ENCODE measurements at places on chromosomes 5 and 9. TPM values are rescaled to one million over a fixed set of nuclear protein-coding genes. Genes with fewer than 3 reads are reported as not detected.

Gene GFI1B
- 4.3 TPM for total RNA-seq

DNA sequence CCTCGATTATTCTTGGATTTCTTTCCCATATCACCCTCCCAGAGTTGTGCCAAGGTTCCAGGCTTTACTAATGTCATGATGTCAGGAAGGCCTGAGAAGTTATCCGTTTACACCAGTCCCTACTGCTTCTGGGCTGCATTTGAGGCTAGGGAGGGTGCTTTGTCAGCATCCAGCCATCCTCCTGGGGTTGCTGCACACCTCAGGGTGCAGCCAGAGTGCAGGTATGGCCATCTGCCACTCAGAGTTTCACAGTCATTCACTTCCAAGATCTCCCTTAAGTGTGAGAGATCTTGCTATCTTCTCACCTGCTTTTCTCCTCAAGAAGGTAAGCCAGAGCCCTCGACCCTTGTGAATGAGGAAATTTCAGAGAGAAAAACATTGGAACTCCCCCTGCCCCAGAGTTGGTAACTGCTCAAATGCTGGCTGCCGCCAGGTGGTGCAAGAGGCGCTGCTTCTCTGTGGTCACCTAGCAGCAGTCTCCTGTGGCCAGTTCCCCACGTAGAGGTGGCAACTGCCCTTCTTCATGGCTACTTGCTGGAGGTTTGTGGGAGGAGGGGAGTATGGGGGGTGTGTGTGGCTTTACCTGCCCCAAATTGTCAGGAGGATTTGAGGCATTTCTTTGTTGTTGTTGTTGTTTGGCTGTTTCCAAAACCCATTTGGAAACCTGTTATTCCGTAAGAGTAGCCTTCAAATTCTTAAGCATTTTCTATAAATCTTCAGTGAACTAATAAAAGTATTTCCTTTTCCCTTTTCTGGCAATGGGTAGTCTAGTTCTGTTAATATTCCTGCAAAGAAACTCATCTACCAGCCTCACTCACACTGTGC, 259.6 kb upstream of the DMRT1 start:
- no peaks in the 10 kb centered on the region for H3K36me3 ChIP-seq
- H3K4me3 ChIP-seq, result no peak overlapping the region
- H3K4me1 ChIP-seq, result no peaks in the 10 kb centered on the region
- DNase-seq, result no peak
- no peaks in the 10 kb centered on the region for H3K27me3 ChIP-seq

Gene POU4F3
- total RNA-seq, result not detected

DNA sequence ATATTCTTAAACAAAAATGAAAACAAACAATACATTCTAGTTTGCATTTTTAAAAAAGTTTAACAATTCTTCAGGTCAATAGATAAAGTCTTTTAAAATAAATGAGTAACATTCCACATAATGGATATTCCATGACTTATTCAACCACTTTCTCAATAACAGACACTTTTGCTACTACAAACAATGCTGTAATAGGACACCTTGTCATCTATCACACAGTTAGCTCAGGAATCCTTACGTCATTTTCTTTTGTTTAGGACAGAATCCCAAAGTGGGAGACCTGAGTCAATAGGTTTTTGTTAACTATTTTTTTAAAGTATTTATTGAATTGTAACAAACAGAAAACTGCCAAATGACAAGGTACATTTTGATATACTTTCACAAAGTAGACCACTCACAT, 72.5 kb downstream of the CEP120 start:
- H3K36me3 ChIP-seq, result no peaks in the 10 kb centered on the region
- DNase-seq, result no peak
- H3K27me3 ChIP-seq, result no peaks in the 10 kb centered on the region

Gene CYLC2
- total RNA-seq, result 20.5 TPM

Gene TTC33
- 14.7 TPM for total RNA-seq

Gene IRGM
- 2.7 TPM for total RNA-seq

Gene DDX4
- total RNA-seq, result 116 TPM

DNA sequence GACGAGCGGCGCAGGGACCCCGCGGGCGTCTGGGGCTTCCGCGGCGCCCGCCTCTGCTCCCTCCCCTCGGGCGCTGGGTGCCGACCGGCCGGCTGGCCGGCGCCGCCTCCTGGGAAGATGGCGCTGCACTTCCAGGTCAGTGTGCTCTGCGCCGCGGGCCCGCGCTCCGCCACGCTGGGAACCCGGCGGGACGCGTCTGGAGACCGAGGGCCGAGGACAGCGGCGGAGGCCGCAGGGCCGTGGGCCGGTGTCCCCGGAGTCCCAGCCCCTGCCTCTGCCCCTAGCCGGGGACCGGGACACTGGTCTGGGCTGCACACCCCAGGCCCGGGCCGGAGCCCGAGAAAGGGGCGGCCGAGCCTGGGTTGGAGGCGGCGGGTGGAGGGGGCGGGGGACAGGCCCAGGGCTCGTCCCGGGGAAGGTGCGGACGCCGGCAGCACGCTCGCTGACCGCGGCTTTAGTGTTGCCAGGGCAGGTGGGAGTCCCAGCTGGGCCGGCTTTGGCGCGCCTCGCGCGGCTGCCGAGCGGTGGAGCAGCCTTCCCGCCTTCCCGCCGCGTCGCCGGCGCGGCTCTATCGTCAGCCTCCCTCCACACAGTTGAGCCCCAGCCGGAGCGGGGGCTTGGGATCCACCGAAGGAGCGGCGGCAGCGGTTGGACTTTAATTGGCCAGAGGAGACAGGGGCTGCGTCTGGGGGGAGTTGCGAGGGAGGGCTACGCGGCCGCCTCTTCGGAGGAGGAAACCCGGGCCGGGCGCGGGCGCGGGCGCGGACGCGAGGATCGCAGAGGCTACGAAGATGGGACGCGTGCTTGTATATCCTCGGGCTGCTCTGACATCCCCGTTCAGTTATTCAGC, at the start of gene RANBP17:
RANBP17 (plus strand) TSS at position 102 of the 850 bp plus-strand sequence.
- peak within 1 kb of the TSS; percentile 66 for H3K4me3 ChIP-seq
- no peaks in the 10 kb centered on the region for H3K36me3 ChIP-seq
- H3K27ac ChIP-seq, result peak within 1 kb of the TSS; percentile 81
- H3K27me3 ChIP-seq, result no peaks in the 10 kb centered on the region
- no peaks in the 10 kb centered on the region for H3K4me1 ChIP-seq
- DNase-seq, result peak; percentile 55

- peaks cover 8% of the 10 kb centered on the region for H3K4me1 ChIP-seq
- no peak for DNase-seq
- H3K36me3 ChIP-seq, result no peaks in the 10 kb centered on the region
Observed at GRCh38 chr5:147455822-147456450, 53.9 kb downstream of the DPYSL3 start.

- no peaks in the 10 kb centered on the region for H3K27me3 ChIP-seq
- no peak overlapping the region for H3K27ac ChIP-seq
- no peaks in the 10 kb centered on the region for H3K36me3 ChIP-seq
- no peak for DNase-seq
- no peak overlapping the region for H3K4me3 ChIP-seq
- H3K4me1 ChIP-seq, result peaks cover 50% of the 10 kb centered on the region
Observed at GRCh38 chr9:36451949-36452348, 51.9 kb upstream of the RNF38 start.

DNA sequence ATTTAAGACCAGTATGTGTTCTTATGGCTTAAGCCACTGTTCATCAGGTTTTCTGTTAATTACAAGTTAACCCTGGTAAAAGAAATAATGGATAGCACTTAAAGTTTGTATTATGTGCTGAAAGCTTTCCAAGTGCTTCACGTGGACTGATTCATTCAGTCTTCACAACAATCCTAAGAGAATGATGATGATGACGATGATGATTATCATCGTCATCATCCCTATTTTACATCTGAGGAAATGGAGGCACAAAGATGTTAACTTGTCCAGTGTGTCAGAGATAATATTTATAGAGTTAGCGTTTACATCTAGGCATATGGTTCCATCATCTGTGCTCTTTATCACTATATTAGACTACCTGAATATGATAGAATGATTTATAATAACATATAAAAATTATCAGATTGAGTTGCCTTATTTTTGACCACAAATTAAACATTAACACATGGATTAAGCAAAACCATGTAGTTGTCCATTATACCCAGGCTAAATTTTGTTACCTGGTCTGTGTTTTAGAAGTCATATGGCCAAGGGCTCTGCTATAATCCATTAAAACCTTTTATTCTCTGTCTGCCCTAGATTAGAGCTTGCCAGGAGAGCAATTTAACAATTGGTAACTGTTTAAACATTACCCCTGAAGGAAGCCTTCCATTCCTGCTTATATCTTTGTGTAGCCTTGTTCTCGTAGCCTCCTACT, 102.3 kb upstream of the MAP3K1 start:
- H3K27me3 ChIP-seq, result no peaks in the 10 kb centered on the region
- peaks cover 12% of the 10 kb centered on the region for H3K4me1 ChIP-seq
- no peak for DNase-seq
- H3K36me3 ChIP-seq, result no peaks in the 10 kb centered on the region
- no peak overlapping the region for H3K27ac ChIP-seq
- H3K4me3 ChIP-seq, result no peak overlapping the region

Gene SPATA6L
- total RNA-seq, result 12.8 TPM

GRCh38 chr9:119839888-119840287, 470.7 kb upstream of the BRINP1 start:
- H3K36me3 ChIP-seq, result no peaks in the 10 kb centered on the region
- peak; percentile 47 for DNase-seq
- H3K4me3 ChIP-seq, result no peak overlapping the region
- H3K4me1 ChIP-seq, result no peaks in the 10 kb centered on the region
- no peak overlapping the region for H3K27ac ChIP-seq

DNA sequence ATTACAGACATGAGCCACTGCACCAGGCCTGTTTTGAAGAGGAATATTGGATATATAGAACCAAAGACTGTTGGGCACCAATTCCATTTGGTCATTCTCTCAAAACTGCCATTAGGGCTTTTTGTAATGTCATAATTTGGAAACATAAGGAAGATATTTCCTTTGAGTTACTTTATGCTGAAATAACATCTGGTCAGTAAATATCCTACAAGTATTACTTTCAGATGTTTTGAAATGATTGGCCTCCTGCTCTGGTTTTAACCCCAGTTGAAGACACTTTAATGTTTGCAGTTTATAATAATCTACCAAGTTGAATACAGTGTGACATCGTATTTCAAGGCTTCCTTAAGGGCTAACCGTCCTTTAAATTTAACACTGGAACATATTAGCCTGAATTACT, 33.6 kb downstream of the LRRTM2 start:
- peaks cover 25% of the 10 kb centered on the region for H3K4me1 ChIP-seq
- no peak for DNase-seq
- H3K27me3 ChIP-seq, result no peaks in the 10 kb centered on the region
- H3K36me3 ChIP-seq, result no peaks in the 10 kb centered on the region

Gene PTGER4
- total RNA-seq, result 10.1 TPM

DNA sequence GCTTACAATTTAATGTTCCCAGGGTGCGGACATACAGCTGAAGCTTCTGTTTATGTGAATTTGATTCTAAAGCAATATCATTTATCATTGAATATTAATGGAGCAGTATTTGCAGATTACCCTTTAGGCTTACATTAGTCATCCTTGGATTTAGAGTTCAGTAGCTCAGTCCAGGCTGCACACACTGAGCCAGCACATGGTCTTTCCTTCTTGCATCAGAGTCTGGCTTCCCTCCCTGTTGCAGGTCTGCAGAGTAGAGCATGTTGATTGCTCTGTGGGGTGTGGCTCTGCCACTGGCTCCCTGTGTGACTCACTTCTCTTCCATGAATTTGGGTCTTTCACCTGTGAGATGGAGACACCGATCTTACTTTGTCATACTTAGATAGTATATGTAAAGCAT, 36.8 kb downstream of the NSG2 start:
- H3K27me3 ChIP-seq, result no peaks in the 10 kb centered on the region
- DNase-seq, result no peak
- H3K27ac ChIP-seq, result no peak overlapping the region
- no peaks in the 10 kb centered on the region for H3K36me3 ChIP-seq
- H3K4me3 ChIP-seq, result no peak overlapping the region

DNA sequence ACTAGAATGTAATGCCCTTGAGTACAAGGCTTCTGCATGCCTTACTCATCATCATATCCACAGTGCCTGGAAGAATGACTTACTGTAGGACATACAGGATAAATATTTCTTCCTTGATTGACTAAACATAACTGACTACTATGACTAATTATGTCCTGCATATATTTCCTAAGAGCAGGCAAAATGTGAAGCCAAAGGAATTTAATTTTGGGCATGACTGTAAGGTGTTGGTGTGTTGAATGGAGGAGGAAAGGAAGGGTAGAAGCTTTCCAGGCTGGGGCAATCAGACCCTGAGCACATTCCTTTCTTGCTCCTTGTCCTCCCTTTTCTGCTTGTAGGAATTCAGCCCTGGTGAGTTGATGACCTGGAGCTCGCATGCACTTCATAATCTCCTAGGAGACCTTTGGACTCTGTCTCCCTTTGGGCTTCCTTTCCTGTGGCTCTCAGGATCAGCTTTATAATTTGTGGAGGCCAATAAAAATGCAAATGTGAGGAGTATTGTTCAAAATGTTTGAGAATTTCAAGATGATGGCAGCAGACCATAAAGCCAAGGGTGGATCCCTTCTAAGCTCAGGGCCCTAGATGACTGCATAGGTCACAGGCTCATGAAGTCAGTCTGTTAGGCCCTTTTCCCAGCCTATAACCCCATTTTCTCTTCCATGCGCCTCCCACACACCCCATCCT, 174.0 kb downstream of the HMHB1 start:
- H3K36me3 ChIP-seq, result no peaks in the 10 kb centered on the region
- H3K4me1 ChIP-seq, result no peaks in the 10 kb centered on the region
- DNase-seq, result no peak
- no peak overlapping the region for H3K27ac ChIP-seq

DNA sequence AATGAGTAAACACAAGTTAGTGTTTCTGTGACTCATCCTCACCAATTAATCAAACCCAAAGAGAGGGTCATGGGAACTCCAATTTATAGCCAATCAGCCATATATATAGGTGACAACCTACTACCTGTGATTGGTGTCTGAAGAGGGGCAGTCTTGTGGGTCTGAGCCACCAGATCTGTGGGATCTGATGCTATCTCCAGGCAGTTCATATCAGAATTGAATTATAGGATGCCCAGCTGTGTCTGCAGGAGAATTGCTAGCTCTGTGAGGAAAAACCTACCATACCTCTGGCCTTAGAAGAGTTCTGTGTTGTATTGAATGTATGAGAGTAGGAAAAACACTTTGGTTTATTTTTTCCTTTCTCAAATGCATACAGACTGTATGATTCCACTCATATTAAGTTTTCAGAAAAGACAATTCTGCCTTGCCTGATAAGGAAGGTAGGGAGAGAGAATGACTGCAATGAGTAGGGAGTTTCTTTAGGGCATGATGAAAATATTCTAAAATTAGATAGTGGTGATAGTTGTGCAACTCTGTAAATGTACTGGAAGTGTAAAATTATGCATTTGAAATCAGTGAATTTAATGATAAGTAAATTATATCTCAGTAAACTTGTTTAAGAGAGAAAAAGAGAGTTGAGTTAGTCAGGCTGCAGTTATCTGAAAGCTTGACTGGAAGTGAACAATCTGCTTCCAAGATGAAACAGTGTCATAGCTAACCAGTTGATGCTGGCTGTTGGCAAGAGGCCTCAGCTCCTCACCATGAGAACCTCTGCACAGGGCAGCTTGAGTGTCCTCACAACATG, 274.9 kb downstream of the AUH start:
- no peaks in the 10 kb centered on the region for H3K36me3 ChIP-seq
- H3K4me3 ChIP-seq, result no peak overlapping the region
- no peaks in the 10 kb centered on the region for H3K27me3 ChIP-seq
- no peaks in the 10 kb centered on the region for H3K4me1 ChIP-seq
